ENCODE measurements at places on chromosomes 2 and 18.

GRCh38 chr2:8438996-8439395 is 242.9 kb upstream of the ID2 start:
- DNase-seq = no peak

GRCh38 chr2:60453301-60453700 is 100.2 kb downstream of the BCL11A start:
- DNase-seq = no peak

DNA sequence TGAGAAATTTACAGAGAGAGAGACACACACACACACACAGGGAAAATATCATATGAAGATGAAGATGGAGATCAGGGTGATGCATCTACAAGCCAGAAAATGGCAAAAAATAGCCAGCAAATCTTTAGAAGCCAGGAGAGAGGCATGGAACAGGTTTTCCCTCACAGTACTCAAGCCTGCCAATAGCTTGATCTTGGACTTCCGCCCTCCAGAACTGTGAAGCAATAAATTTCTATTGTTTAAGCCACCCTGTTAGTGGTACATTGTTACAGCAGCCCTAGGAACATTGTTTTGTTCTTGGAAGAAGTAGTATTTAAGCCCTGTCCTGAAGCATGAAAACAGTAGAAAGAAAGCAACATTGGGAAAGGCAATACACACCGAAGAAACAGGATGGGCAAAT is 292.0 kb upstream of the LRP1B start:
- no peak for DNase-seq

DNA sequence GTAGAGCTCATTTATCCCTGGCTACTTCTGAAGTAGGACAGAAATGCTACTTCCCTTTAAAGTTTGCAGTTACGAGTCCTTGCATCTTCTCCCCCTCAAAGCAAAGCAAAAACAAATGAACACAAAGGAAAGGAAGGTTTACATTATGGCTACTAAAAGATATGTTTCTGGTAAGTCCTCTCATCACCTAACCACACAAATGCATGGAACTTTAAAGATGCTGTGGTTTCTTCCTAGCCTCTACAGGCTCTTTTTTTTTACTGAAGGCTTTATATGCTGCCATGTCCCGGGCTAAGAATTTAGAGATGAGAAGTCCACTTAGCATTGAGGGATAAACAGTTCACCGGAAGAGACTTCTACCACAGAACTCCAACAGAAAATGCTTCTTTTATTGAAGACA is 291.2 kb downstream of the SS18 start:
- DNase-seq = no peak

- DNase-seq = peak; percentile 11
Measured at GRCh38 chr2:212811921-212812320, 273.3 kb upstream of the ERBB4 start.

DNA sequence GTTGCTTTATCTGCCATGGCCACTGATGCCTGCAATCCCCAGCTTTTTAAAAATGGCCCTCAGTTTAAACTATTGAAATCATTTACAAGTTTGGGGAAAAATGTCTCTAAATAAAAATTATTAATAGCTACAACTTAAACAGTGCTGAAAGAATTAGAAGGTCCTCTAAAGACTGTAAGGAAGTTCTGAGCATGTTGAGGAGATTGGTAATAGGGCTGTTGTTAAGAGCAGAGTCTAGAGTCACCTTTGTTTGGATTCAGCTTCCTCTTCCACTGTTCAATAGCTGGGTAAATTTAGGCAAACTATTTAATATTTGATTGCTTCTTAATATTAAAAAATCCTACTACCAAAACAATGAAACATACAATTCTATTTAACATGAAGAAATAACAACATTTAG is 1127.1 kb upstream of the DDX18 start:
- no peak for DNase-seq

- DNase-seq = no peak
Measured at GRCh38 chr2:222271854-222272253, 26.9 kb downstream of the PAX3 start.

DNA sequence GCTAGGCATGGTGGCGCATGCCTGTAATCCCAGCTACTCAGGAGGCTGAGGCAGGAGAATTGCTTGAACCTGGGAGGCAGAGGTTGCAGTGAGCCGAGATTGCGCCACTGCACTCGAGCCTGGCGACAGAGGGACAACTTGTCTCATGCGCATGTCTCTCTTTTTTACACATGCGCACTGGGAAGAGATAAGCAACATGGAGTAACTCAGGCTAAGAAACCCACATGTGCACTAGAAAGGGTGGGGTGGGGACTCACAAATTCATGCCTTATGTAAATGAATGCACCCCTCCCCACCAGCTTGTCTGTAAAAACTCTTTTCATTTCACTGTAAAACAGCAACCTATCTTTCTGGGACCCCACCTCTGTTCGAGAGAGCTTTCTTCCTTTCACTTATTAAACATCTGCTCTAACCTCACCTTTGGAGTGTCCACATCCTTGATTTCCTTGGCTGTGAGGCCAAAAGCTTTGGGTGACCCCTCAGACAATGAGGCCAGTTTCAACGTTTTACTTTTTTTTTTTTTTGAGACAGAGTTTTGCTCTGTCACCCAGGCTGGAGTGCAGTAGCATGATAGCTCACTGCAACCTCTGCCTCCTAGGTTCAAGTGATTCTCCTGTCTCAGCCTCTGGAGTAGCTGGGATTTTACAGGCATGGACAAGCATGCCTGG is 91.6 kb upstream of the RMP24 start:
- no peak for DNase-seq

DNA sequence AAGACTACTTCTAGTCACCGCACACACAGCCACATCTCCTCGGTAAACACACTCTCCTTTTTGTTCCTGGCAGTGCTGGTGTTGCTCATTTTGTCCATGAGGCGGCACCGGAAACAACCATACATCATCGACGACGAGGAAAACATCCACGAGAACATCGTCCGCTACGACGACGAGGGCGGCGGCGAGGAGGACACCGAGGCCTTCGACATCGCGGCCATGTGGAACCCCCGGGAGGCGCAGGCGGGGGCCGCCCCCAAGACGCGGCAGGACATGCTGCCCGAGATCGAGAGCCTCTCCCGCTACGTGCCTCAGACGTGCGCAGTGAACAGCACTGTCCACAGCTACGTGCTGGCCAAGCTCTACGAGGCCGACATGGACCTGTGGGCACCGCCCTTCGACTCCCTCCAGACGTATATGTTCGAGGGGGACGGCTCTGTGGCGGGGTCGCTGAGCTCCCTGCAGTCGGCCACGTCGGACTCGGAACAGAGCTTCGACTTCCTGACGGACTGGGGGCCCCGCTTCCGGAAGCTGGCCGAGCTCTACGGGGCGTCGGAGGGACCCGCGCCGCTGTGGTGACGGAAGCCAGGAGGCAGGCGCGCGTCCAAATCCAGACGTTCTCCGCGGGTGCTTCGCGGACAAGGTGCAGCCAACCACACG is 221.0 kb downstream of the CDH20 start:
- no peak for DNase-seq

- peak; percentile 90 for DNase-seq
Measured at GRCh38 chr18:9814431-9814830, 71.3 kb upstream of the TXNDC2 start.

- no peak for DNase-seq
Measured at GRCh38 chr18:13503836-13504235, 222.5 kb downstream of the FAM210A start.

- DNase-seq = no peak
Measured at GRCh38 chr2:17319090-17319489, 199.2 kb downstream of the RAD51AP2 start.

GRCh38 chr2:25228848-25229278 is 60.5 kb upstream of the POMC start:
- peak; percentile 77 for DNase-seq

DNA sequence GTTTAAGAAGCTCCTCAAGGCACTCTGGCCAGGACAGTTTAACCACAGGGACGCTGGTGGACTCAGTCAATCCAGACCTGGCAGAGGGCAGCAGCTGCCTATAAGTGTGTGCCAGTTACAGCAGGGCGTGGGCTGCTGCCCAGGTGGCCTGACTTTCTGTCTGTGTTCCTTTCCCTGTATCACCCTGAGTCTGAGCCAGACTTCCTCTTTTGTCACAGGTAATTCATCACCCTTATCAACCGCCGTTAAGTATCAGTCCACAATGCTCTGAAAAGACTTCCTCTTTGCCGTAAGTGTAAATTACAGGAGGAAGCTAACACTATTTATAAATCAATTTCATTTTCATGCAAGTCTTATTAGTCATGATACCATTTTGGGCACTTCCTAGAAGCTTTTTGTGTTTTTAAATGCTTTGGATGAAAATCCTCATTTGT is 7.0 kb downstream of the LPIN1 start:
- DNase-seq = no peak

GRCh38 chr2:201572846-201573508 is 70.3 kb downstream of the TMEM237 start:
- DNase-seq = no peak

GRCh38 chr2:84686783-84687476 is 170.6 kb downstream of the DNAH6 start:
- no peak for DNase-seq

DNA sequence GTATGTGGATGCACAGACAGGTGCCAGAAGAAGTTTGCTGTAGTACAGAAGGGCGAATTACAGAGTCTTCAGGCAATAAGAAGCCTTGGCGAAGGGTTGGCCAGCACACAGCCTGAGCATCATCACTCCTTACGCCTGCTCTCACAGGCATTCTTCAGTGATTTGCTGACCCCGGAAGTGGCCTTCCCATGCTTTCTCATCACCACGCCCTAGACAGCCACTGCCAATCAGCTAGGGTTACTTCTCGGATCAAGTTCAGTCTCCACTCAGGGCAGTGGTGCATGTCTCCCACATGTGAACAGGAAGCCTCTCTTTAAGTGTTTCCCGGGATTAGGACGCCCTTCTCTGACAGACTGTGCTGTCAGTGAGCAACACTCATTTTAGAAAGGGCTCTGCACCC is 81.8 kb downstream of the C1QL2 start:
- DNase-seq = no peak

DNA sequence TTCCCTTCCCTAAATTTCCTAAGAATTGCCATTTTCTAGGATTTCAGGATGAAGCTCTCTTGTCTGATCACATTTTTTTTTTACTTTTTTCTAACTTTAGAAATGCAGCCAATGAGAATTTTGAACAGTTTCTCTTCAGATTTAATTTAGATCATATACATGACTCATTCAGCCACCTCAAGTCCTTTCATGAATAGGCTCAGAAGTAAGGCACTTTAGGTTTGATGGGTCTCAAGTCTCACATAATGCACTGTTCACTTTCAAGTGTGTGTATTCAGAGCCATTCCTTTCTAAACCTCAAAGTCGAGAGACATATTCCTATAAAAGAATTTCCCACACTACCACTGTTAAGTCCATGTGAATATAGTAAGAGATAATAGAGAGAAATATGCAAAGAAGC is 614.1 kb upstream of the VRK2 start:
- no peak for DNase-seq

DNA sequence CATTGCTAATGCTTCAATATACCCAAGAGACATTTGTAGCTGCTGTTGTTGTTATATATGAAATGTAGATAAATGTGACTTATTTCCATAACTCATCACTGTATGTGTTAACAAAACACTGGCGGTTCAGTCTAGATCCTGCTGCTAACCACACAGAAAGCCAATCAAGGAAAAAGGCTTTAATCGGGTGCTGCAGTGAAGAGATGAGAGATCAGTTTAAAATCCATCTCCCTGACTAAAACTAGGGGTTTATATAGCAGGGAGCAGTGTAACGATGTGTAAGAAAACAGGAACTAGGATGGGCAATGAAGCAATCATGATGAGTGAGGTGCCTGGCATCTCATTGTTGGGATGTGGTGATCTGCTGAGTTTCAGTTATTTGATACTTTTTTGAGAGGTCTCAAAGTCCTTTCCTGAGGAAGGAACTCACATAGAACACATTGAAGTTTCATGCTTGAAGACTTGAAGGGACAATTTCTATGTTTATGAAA is 677.7 kb upstream of the CDH7 start:
- no peak for DNase-seq

- no peak for DNase-seq
Measured at GRCh38 chr18:10064267-10064666, 150.5 kb downstream of the VAPA start.

DNA sequence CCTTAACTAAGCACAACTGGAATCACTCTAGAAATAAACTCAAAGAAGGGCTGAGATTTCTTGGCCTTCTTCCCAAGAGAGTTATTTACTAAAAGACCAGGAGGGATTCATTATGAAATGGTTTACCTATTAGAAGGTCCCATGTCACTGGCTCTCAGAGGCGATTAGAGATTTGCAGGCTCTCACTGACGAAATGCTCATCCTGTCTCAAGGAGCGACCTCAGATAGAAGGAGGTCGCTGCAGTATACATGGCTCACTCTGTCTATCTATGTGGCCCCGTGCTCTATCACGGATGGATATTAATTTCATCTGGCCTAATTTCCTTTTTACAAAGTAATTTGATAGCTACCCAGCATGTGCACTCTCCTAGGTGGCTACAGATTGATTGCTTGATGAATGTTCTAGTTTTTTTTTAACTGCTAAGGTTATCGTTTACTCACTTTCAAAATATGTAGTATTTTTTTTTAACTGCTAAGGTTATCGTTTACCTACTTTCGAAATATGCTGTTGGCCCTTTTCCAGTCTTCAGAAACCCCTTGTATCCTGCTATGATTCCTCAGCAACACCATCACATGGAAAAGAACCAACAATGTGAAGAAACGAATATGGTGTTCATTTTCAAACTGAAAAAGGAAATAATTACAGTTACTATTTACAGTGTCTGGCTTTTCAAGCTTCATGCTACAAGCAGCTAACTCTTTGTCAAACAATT is 9.1 kb downstream of the SMIM21 start:
- DNase-seq = no peak

GRCh38 chr2:30737326-30737610 is 70.0 kb downstream of the CAPN13 start:
- DNase-seq = no peak

- no peak for DNase-seq
Measured at GRCh38 chr2:26575836-26576564, 65.2 kb downstream of the CIB4 start.

DNA sequence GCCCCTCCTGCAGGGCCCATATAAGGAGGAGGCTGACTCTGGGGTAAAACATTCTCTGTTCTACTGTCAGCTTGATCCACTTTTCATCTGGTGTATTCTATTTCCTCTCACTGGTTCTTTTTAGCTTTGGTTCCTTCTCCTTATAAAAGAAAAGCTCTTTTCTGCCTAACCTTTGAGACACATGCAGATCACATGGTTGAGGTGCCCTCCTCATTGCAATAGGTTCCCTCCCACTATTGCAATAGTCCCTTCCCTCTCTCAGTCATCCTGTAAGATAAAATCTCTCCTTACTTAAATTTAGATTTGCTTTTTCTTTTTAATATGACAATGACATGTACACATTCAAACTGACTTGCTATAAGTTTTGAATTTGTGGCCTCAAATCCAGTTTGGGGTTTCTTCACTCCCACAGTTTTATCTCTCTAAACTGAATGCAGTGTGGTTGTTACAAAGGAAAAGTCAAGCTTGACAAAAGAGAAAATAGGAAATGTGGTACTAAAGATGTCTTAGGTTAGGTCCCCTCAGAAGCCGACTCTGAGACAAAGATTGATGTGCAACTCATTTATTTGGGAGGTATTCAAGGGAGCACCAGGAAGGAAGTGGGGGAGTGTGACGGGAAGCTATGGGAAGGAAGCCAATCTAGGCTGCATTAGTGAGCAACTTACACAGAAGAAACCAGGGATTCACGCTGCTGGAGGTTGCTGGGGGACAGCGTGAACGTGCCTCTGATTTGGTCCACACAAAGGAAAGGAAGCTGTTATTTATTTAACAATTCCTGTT is 127.6 kb upstream of the LINC00305 start:
- DNase-seq = no peak

Data from iris pigment epithelial cell (primary cell).